ENCODE measurements at places on chromosomes 6 and 20. TPM values are rescaled to one million over a fixed set of nuclear protein-coding genes. Genes with fewer than 3 reads are reported as not detected.

DPPA5 gene
- not detected for total RNA-seq

MLN gene
- not detected for total RNA-seq

CST5 gene
- total RNA-seq: not detected

PGBD1 gene
- 3.3 TPM for total RNA-seq

SLC35B3 gene
- 18.2 TPM for total RNA-seq

MYCT1 gene
- 34.5 TPM for total RNA-seq

FAM217A gene
- total RNA-seq: not detected

DEFB132 gene
- total RNA-seq: not detected

GPX5 gene
- total RNA-seq: not detected

MEI4 gene
- total RNA-seq: not detected

SPDEF gene
- total RNA-seq: not detected

FOXC1 gene
- 11.3 TPM for total RNA-seq

SRMS gene
- not detected for total RNA-seq

PRR18 gene
- total RNA-seq: not detected

RAET1E gene
- not detected for total RNA-seq

CALHM6 gene
- 5.6 TPM for total RNA-seq

COL21A1 gene
- total RNA-seq: 28.3 TPM

BACH2 gene
- total RNA-seq: 15.4 TPM
